ENCODE measurements at places on chromosomes 6 and 20. TPM values are rescaled to one million over a fixed set of nuclear protein-coding genes. Genes with fewer than 3 reads are reported as not detected.

The TXNDC5 gene
- total RNA-seq, result 173 TPM

The IRF4 gene
- total RNA-seq, result not detected

The RRAGD gene
- 1.5 TPM for total RNA-seq

The PDE10A gene
- 0.05 TPM for total RNA-seq

The ELOVL4 gene
- total RNA-seq, result 8.8 TPM

The CST11 gene
- not detected for total RNA-seq

The IMPG1 gene
- not detected for total RNA-seq

The MAP1LC3A gene
- 26.4 TPM for total RNA-seq

The CCDC28A gene
- 6.5 TPM for total RNA-seq

The RSPO4 gene
- not detected for total RNA-seq

The SLC22A1 gene
- 2.3 TPM for total RNA-seq

The IP6K3 gene
- total RNA-seq, result not detected

The POU5F1 gene
- total RNA-seq, result 0.60 TPM

The RAD21L1 gene
- not detected for total RNA-seq

The NHLRC1 gene
- 1.8 TPM for total RNA-seq

The C20orf144 gene
- total RNA-seq, result not detected

The GGTLC1 gene
- not detected for total RNA-seq

The NEU1 gene
- total RNA-seq, result 34.1 TPM

The STMND1 gene
- not detected for total RNA-seq

The OTOR gene
- total RNA-seq, result not detected

The RFX6 gene
- not detected for total RNA-seq

The CDH4 gene
- total RNA-seq, result 2.0 TPM

The SF3B5 gene
- 214 TPM for total RNA-seq

The TOX2 gene
- 1.3 TPM for total RNA-seq

The HRH3 gene
- not detected for total RNA-seq

The PLEKHG1 gene
- total RNA-seq, result 16.2 TPM

The TRIM15 gene
- total RNA-seq, result not detected

The SUMO4 gene
- 0.21 TPM for total RNA-seq

The FERMT1 gene
- total RNA-seq, result 26.7 TPM

The TAAR8 gene
- total RNA-seq, result not detected

All from airway epithelial cell (primary cell).